Left ventricle myocardium inferior (tissue), 1 donor: ENCODE measurements at places on chromosomes 5 and 9. TPM values are rescaled to one million over a fixed set of nuclear protein-coding genes. Genes with fewer than 3 reads are reported as not detected.
A peak's percentile ranks its signal among the peaks of the same experiment; 100 is the strongest.

DNA sequence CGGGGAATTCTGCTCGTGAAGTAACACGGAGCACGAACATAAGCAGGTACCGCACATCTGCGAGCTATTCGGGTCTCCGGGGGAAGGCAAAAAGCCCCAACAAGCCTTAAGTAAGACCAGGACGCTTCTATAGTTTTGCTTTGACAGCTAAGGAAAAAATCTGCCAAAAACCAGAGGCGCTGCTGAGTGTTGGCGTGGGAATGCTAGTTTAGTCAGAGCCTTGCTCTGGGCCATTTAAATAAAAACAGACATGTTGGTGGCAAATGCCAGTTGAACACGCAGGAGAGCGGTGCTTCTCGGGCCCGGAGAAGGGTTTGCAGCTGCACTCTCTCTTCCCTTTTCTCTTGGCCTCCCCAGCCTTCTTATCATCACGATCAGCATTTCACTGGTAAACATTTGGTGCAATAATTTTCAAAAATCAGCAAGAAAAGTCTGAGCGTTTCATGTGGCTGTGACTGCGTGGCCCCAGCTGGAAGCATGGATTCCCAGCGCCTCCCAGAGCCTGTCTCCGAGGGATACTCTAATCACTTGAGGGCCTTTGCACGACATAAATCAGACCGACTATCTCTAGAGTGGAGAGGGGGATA, 6.4 kb upstream of the NOTCH1 start:
- DNase-seq: no peak

DNA sequence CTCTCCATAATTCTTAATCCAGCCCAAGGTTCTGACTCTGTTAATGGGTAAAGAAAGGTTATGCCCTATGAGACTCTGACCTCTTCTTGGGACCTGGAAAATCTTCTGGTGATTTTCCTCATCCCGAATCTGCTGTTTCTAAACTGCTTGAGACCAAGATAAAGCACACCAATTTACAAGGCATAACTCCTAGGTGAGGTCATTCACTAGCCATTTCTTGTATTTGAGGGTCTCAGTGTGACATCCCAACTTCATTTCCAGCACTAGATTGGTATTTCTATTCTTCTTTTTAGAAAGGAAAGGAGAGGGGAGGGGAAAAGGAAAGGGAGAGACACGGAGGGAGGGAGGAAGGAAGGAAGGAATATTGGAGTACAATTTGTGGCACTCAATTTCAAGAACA, 51.6 kb downstream of the SLC1A1 start:
- no peak for DNase-seq

DNA sequence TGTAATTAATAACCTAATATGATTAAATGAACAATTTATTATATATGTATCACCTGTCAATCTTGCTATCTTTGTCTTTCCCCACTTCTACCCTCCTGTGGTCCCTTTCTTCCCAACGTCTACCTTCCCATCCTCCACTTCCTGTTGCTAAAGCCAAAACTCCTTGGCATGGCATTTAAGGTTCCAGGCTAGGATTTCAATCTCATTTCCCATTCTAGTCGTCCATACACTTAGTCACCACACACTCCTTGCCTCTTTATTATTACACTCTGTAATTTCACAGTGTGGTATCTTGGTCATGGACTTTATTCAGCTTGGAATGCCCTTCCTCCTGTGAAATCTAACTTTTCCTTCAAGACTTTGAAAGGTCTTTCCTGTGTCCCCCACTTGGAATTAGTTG, 115.3 kb downstream of the SEMA6A start:
- no peak for DNase-seq

DNA sequence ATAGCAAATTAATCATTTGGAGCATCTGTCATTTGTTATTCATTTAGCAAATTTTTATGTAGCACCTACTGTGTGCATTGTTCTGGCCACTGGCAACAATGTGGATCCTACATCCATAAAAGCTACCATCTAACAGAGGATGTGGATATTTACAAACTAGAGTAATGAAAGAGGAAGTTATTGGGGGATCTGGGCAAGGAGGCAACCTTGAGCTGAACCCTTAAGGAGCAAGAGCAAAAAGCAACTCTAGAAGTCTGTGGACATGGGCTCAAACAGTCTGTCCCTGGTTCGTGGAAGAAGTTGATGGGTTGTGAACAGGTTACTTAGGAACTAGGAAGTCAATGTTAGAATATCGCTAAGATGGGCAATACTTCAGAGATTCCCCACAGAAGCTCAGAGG, 259.9 kb downstream of the SYK start:
- no peak for DNase-seq

- DNase-seq: peak; percentile 61
Observed at GRCh38 chr5:141695627-141696215, 13.7 kb upstream of the ARAP3 start.

- DNase-seq: no peak
Observed at GRCh38 chr9:98481676-98482075, 226.2 kb upstream of the TBC1D2 start.

DNA sequence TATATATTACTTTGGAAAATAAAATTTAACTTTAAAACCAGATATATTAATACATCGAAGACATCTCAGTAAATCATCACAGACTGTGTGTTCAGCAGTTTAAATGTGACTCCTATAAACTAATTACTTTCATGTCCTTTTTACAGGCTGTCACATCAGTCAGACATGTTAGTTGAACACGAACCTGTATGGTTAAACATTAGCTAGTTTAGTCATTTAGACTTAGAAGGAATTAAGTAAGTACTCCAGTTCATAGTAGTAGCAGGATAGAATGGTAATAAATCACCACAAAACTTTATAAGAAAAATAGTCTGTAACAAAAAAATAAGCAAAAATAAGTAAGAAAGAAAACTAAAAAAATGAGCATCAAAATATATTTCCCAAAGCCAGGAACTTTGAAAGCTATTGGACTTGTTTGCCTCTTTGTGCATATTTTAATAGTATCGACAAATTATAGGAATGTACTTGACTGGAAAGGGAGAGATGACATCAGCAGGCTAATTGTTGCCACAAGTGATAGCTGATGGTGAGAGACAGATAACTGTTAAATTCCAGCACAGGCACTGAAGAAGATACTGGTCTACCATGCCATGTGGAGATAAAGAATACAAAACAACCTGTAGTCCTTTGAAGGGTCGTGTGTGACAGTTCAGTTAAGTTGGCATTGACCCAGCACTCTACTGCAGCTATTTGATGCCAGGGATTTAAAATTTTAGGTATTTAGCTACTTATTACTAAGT, 83.9 kb downstream of the RIC1 start:
- DNase-seq: no peak

The NR5A1 gene
- total RNA-seq: not detected

DNA sequence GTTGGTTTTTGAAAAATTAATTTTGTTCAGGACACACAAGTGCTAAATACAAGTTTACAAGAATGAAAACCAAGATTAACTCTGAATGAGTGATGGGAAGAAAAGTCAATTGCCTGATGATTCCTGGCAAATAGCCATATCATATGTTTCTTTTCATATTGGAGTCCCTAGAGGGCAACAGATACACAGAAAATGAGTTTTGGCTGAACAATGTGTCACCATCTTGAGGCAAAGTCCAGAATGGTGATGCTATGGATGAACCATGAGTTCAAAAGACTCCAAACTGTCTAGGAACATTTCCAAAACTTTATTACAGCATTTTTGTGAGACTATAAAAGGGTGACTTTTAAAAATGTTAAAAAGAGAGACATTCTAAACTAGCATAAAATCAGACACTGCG, 382.9 kb downstream of the TMEM161B start:
- DNase-seq: no peak

The ACOT12 gene
- not detected for total RNA-seq

DNA sequence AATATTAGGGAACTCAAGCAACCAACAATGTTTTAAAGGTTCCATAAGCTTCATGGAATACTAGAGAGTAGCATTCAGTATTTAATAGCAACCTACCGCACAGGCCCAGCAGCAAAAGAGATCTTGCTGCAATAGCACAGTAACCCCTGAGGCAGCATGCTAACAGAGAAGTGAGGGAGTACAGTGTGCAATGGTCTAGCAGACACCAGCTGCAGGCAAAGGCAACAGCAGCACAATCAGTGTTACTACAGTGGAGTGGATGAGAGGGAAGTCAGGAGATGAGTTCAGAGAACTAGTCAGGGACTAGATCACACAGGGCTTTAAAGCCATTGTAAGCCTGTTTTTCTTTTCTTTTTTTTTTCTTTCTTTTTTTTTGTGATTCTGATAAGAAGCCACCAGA, 2.8 kb downstream of the TICAM2 start:
- DNase-seq: no peak

DNA sequence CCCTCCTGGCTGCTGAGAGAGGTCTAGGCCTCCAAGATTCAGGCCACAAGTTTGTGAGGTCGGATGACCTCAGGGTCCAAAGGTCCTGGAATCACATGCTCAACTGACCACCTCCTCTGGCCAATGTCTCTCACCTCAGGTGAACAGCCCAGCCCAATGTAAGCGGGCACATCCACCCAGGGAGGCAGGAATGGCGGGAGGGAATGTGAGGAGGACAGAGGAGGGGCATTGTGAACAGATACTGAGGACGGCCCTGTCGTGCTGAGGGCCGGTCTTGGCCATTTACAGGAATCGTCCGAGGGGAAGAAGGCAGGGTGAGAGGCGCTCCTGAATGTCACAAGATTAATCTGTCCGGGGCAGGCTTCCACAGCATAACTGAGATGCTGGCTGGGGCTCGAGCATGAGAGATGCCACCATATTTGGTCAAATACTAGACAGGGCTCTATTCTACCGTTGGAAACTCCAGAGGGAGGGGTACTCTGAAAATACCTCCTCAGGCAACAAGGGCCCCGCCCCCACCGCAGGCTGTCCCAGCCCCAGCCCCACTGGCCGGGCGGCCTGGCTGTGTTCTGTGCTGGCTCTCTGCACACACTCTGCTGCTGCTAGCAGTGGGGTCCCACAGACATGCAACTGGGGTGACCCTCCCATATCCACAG, 1.5 kb upstream of the IL17B start:
- no peak for DNase-seq

- no peak for DNase-seq
Observed at GRCh38 chr9:102461156-102461819, 533.8 kb upstream of the CYLC2 start.
